ENCODE measurements at places on chromosomes 3 and 15.

GRCh38 chr3:161510510-161511260, 14.1 kb downstream of the OTOL1 start:
- no peak for DNase-seq

DNA sequence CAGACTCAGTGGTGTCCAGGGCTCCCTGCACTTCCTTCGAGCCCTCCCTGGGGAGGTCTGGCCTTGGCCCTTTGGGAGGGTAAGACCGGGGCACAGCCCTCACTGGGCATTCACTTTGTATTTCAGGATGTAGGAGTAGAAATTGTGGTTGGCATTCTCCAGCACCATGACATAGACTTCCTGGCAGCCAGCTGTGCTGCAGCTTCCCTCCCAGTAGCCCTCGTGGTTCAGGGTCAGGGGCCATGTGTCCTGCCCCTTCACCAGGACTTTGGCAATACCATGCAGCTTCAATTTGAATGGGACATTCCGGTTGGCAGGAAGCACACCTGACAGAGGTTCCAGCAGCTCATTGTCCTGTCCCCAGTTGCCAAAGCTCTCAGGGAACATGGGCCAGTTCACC, 47.3 kb downstream of the KY start:
- DNase-seq, result no peak

- DNase-seq, result no peak
Observed at GRCh38 chr15:94229591-94230369, 1.6 kb upstream of the MCTP2 start.

- no peak for DNase-seq
Observed at GRCh38 chr15:37576952-37577351, 357.5 kb upstream of the TMCO5A start.

DNA sequence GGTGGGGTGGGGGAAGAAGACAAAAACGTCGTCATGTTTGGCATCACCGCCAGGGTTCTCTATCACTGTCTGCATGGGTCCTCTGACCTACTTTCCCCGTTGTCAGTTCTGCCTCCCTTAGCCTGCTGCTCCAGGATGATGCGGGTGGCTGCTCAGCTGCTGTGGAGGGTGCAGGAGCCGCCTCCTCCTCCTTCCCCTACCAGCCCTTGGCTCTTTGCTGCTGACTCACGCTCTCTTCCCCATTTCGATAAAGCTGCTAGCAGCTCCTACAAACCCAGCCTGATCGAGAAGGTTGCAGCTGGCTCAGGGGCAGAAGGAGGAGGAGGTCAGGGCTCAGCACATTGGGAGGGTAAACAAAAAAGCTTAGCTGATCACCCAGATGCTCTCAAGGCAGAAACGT, 49.5 kb upstream of the SEC13 start:
- DNase-seq, result peak; percentile 70

- DNase-seq, result peak; percentile 83
Observed at GRCh38 chr3:8441969-8442559, 59.6 kb upstream of the LMCD1 start.

GRCh38 chr3:197206913-197207312, 91.5 kb downstream of the DLG1 start:
- DNase-seq, result no peak

- no peak for DNase-seq
Observed at GRCh38 chr15:62407962-62408361, 242.9 kb upstream of the C2CD4B start.

DNA sequence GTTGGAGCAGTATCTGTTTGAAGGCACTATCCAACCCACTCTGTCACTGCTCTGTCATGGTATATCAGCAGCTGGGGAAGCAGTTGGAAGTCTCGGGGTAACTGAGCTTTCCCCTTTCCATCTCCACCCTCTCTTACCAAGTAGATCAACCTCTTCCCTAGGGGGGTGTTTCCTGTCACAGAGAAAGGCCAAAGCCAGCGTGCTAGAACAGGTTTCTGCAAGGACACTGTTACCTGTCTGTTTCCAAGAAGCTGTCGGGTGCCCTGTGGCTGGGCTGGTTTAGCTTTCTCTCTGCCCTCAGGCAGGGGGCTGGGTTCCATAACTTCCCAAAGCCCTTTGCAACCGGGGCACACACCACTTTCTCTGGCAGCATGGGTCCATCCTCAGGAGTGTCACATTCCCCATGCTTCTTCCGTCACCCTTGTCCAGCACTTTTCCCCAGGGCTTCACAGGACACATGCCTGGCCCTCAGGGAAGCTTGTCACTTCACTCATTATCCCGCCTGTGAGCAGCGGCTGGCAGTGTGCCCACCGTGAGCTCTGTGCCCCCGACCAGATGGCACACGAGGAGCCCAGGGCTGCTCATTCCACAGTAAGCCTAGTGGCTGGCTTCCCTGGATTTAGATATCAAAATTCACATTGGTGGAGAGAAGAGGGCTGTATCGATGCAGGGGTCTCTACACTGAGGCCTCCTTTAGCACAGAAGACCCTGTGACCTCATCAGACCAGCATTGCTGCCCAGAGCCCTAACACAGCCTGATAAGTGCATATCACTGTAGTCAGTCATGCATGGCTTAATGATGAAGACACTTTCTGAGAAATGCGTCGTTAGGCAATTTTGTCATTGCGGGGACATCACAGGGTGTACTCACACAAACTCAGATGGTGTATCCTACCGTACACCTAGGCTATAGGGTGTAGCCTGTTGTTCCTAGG, 205.8 kb downstream of the SLCO3A1 start:
- DNase-seq, result no peak

DNA sequence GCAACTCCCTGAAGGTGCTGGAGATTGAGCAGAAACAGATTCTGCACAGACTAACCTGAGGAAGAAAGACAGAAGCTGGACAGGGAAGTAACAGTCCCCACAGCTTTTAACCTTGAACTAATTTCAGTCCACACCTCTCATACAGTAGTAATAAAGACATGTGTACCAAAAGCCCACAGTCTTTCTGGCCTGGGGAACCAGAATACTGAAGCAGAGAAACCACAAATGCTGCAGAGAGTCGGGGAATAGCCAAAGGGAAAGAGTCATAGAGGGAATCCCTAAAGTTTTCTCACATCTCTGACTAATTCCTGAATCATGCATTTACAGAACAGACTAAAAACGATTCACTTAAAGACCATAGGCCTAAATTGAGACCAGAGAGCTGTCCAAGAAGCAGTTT, 503.4 kb upstream of the NECTIN3 start:
- peak; percentile 66 for DNase-seq
